ENCODE measurements at places on chromosomes 5 and 9.

- DNase-seq = no peak
- no peaks in the 10 kb centered on the region for H3K27me3 ChIP-seq
- no peak overlapping the region for H3K4me3 ChIP-seq
- no peak overlapping the region for H3K27ac ChIP-seq
- no peaks in the 10 kb centered on the region for H3K4me1 ChIP-seq
- no peaks in the 10 kb centered on the region for H3K36me3 ChIP-seq
Measured at GRCh38 chr9:16198996-16199395, 646.2 kb downstream of the CCDC171 start.

DNA sequence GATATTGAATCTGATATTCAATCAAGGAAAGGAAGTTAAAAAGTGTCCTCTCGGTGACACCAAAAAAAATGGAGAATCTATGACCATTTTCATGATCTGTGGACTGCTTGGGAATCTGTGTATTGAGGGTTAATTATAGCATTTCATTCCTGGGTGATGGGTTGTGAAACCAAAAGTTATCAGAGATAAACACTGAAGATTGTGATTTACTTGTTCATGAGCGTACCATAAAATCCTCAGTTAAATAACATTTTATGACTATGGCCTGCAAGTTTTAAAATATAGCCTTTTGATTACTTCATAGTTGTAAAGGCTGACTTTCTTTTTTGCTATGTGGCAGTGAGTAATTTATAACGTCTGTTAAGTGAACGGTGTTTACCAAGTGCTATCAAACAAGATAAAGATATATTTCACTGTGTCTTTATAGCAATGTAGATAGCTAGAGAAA is 267.9 kb upstream of the SEMA6A start:
- H3K4me3 ChIP-seq = no peak overlapping the region
- H3K27me3 ChIP-seq = no peaks in the 10 kb centered on the region
- H3K4me1 ChIP-seq = no peaks in the 10 kb centered on the region
- no peaks in the 10 kb centered on the region for H3K36me3 ChIP-seq
- no peak overlapping the region for H3K27ac ChIP-seq
- no peak for DNase-seq

- no peak overlapping the region for H3K27ac ChIP-seq
- H3K4me1 ChIP-seq = peaks cover 55% of the 10 kb centered on the region
- no peak for DNase-seq
- peaks cover 2% of the 10 kb centered on the region for H3K36me3 ChIP-seq
- H3K27me3 ChIP-seq = no peaks in the 10 kb centered on the region
- H3K4me3 ChIP-seq = no peak overlapping the region
Measured at GRCh38 chr5:76477061-76477460, 74.0 kb downstream of the IQGAP2 start.

DNA sequence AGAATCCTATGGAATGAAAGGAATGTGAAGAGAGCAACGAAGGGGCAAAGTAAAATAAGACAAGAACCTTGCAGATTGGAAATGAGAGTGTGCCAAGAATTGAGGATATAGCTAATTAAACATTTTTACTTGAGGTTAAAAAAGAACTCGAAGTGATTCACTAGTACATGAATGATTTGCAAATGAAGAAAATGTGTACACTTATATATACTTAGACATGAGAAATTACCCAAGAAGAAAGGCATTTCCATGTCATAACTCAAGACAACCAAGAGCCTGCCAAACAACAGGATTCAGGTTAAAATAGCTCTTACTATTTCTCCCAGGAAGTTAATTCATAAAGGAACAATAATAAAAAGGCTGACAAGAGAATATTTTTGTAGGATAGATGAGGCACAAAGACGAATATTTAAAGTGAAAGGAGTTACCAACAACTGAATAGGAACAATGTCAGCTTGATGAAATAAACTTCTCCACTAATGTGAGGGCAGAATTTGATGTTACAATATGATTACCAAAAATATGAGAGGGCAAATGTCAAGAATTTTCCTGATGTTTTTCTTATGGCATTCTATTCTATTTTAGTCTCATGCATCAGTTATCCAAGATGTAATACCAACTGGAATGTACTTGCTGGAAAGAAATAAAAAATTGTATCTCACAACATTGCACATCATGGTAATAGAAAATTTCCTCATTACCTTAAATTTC is 18.9 kb upstream of the NPR3 start:
- no peak overlapping the region for H3K4me3 ChIP-seq
- no peak for DNase-seq
- no peaks in the 10 kb centered on the region for H3K4me1 ChIP-seq
- H3K27ac ChIP-seq = no peak overlapping the region

DNA sequence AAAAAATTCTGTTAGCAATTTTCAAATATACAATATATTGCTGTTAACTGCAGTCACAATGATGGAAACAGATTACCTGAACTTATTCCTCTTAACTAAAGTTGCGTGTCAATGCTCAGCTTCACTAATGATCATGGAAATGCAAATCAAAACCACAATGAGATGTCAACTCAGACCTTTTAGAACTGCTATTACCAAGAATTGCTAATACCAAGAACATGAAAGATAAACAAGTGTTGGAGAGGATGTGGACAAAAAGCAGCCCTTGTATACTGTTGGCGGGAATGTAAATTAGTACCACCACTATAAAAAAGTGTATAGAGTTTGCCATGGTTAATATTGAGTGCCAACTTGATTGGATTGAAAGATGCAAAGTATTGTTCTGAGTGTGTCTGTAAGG is 1409.7 kb upstream of the CDH18 start:
- peaks cover 9% of the 10 kb centered on the region for H3K4me1 ChIP-seq
- H3K27me3 ChIP-seq = no peaks in the 10 kb centered on the region
- DNase-seq = no peak
- H3K27ac ChIP-seq = no peak overlapping the region
- H3K4me3 ChIP-seq = no peak overlapping the region

- no peak for DNase-seq
- H3K4me1 ChIP-seq = no peaks in the 10 kb centered on the region
- H3K27ac ChIP-seq = no peak overlapping the region
- no peaks in the 10 kb centered on the region for H3K27me3 ChIP-seq
Measured at GRCh38 chr9:132651259-132651658, 18.5 kb downstream of the DDX31 start.

- H3K4me3 ChIP-seq = no peak overlapping the region
- peak overlapping the region; percentile 54 for H3K27ac ChIP-seq
- no peak for DNase-seq
- H3K27me3 ChIP-seq = no peaks in the 10 kb centered on the region
- peaks cover 6% of the 10 kb centered on the region for H3K36me3 ChIP-seq
- H3K4me1 ChIP-seq = peaks cover 10% of the 10 kb centered on the region
Measured at GRCh38 chr9:137269231-137269772, 8.2 kb upstream of the TOR4A start.

- no peaks in the 10 kb centered on the region for H3K4me1 ChIP-seq
- DNase-seq = no peak
- peaks cover 29% of the 10 kb centered on the region for H3K27me3 ChIP-seq
- H3K27ac ChIP-seq = no peak overlapping the region
- no peak overlapping the region for H3K4me3 ChIP-seq
Measured at GRCh38 chr5:72153551-72153950, 46.3 kb downstream of the MAP1B start.

- H3K27me3 ChIP-seq = peaks cover 17% of the 10 kb centered on the region
- no peaks in the 10 kb centered on the region for H3K4me1 ChIP-seq
Measured at GRCh38 chr5:7671381-7671993, 179.4 kb downstream of the CFAP90 start.

- no peaks in the 10 kb centered on the region for H3K36me3 ChIP-seq
- no peak overlapping the region for H3K4me3 ChIP-seq
- H3K27me3 ChIP-seq = peaks cover 17% of the 10 kb centered on the region
- DNase-seq = no peak
Measured at GRCh38 chr5:67257500-67257899, 60.9 kb upstream of the CD180 start.

DNA sequence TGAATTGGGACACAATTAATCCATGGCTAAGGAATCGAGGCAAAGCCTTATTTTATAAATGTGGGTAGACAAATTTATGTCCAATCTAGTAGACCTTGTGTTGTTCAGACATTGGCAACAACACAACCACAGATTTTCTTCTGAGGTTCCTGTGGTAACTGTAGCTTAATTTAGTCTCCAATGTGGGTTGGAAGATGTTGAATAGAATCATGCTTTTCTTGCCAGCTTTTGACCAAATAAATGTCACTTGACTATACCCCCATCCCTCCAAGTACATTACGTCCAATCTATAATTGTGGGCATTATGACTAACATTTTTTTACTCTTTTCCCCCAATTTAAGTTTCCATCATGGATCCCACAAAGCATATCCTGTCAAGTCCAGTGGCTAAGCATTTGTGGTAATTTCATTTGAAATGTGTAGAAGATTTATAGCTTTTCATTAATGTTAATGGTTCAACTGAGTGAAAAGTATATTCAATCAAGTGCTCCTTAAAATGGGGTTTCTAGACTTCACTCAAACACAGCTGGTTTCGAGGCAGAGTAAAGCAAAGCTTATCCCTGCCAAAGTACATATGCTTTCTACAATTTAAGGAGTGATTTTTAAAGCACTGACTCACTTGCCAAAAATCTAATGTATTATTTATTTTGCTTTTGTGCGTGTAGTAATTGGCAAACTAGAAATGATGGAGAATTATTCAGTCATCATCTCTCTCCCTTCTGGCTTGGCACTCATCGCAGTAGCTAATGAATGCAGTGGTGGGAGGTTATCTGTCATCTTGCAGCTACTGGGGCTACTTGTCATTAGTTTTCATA is 141.8 kb downstream of the FAM174A start:
- no peak overlapping the region for H3K27ac ChIP-seq
- peaks cover 3% of the 10 kb centered on the region for H3K4me1 ChIP-seq
- no peaks in the 10 kb centered on the region for H3K27me3 ChIP-seq
- no peaks in the 10 kb centered on the region for H3K36me3 ChIP-seq
- DNase-seq = no peak
- H3K4me3 ChIP-seq = no peak overlapping the region

GRCh38 chr5:103942587-103943186 is 380.1 kb upstream of the NUDT12 start:
- no peak for DNase-seq
- H3K27me3 ChIP-seq = no peaks in the 10 kb centered on the region
- H3K27ac ChIP-seq = no peak overlapping the region
- H3K4me3 ChIP-seq = no peak overlapping the region

- H3K4me3 ChIP-seq = no peak overlapping the region
- H3K27ac ChIP-seq = no peak overlapping the region
- no peaks in the 10 kb centered on the region for H3K4me1 ChIP-seq
- peaks cover 63% of the 10 kb centered on the region for H3K27me3 ChIP-seq
Measured at GRCh38 chr5:80566711-80567259, 3.3 kb downstream of the ANKRD34B start.

DNA sequence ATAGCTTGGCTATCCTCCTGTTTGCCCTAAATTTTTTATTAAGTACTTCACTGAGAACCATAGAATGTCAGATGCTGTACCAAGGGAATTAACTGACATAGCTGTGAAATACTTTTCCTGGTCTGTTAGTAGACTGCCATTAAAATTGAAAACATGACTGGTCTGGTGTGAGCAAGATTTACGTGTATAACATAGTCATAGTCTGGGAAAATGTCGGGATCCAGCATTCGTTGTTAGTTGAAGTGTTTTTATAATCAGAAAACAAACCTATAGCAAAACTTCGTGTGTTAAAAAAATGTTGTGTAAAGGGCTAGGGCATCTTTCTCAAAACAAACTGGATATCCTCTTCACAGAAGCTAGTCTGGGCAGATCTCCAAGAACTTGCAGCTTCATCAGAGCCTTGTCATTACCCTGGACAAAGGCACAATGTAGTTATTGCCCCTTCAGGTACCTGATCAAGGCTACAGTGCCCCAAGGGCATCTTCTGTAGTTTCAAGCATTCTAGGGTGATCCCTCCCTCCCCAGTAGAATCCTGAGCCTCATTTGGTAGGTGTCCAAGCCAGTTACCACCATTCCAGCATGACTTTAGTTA is 454.2 kb upstream of the SGCD start:
- no peaks in the 10 kb centered on the region for H3K4me1 ChIP-seq
- no peak for DNase-seq
- H3K4me3 ChIP-seq = no peak overlapping the region
- peaks cover 8% of the 10 kb centered on the region for H3K27me3 ChIP-seq
- no peak overlapping the region for H3K27ac ChIP-seq

DNA sequence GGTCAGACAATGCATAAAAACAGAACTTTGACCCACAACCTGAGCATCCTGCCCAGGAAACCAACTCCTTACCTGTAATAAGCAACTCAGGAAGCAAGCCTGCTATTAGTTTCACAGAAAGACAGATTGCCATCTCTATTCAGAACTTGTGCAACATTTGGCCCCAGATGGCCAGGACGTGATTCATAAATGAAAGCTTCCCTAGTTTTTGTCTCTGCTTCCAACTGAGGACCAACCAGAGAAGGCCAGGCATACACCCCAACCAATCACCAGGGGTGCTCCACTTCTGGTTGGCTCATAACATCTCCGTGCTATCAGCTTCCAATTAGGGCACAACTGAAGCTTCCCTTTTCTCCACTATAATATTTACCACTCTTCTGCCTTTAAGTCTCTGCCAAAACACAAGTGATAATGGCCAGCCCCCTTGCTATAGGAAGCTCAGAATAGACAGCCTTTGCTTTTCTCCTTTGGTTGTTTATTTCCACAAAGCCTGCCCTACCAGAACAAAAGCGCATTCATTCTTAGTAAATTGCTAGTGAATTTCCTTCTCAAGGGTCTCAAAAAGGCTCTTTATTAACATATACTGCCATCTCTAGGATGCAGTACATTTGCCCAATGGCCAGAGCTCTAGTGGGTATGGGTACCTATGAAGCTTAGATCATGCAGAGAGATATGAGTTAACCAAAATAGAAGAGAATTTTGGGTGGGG is 289.7 kb upstream of the DAP start:
- no peaks in the 10 kb centered on the region for H3K4me1 ChIP-seq
- H3K27ac ChIP-seq = no peak overlapping the region
- DNase-seq = no peak

- peaks cover 24% of the 10 kb centered on the region for H3K27me3 ChIP-seq
- no peak overlapping the region for H3K4me3 ChIP-seq
- no peak overlapping the region for H3K27ac ChIP-seq
- no peaks in the 10 kb centered on the region for H3K36me3 ChIP-seq
- peaks cover 2% of the 10 kb centered on the region for H3K4me1 ChIP-seq
Measured at GRCh38 chr9:38724754-38725153, 4.8 kb upstream of the FAM240B start.

DNA sequence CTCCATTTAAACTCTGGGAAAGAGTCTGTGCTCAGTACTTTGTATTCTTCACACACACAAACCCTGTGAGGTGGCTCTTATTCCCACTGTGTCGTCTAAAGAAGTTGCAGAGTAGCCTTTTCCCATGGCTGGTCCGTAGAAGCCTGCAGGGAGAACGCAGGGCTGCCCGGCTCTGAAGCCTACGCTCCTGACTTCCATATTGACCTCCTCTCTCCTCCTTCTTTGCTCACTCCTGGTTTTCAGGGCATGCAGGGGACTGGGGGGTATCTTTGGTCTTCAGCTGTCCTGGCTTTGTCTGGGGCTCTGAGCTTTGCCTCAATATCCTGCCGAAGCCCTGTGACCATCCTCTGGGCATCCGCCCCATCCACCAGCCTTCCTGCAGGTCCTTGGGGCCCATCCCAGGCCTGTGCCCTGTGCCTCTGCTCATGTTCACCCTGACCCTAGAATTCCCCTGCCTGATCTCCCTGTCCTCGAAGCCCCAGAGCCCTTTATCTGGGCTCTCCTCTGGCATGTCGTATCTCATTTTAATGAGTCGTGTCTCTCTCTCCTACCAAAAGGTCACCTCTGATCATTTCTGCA is 83.8 kb upstream of the FSTL4 start:
- H3K4me3 ChIP-seq = no peak overlapping the region
- no peak for DNase-seq
- H3K27ac ChIP-seq = no peak overlapping the region
